CD4-positive, alpha-beta T cell treated with Interleukin-15 for 4 hours (primary cell): ENCODE measurements at places on chromosomes 13 and 19.

GRCh38 chr13:80462037-80462436 lies 121.1 kb upstream of the SPRY2 start:
- no peak for DNase-seq

DNA sequence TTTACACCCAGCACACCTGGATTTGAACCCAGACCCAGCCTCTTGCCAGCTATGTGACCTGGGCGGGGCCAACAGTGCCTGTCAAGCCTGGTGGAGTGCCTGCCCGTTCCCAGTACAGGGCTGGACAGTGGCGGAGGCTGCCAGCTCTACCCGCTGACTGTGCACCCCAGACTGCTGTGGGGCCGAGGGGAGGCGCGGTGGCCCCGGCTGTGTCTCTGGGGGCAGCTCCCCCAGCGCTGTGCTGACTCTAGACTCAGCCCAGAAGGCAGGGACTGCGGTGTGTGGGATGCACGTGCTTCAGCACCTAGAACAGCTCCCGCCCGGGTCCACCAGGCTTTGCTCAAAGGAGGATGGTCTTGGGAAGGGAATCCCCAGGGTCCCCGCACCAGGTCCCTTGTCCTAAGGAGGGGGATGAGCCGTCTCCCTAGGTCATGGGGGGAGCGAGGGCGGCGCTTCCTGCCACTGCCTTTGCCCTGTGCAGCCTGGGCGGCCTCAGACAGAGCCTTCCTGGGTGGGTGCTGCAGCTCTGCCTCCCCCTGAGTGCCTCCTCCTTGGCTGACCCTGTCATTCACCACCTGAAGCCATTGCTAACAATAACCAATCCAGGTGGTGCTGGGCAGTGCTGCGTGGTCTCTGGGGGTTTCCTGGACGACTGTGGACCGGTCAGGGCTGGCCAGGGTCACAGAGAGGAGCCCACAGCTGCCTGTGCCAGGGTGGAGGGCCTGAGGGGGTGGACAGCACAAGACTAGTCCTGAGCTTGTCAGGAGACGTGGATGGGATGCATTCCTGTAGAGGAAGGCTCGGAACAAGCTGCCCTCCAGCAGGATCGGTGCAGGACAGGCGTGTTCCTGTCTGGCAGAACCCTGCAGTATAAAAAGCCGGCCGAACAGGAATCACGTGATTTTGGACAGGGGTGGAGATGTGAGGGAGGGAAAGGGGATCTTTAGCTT lies 18.6 kb downstream of the TMEM255B start:
- DNase-seq = no peak

GRCh38 chr13:47178090-47178950 lies 281.5 kb upstream of the HTR2A start:
- DNase-seq = no peak

GRCh38 chr19:16612636-16613035 lies 15.4 kb downstream of the MED26 start:
- DNase-seq = no peak

- DNase-seq = no peak
Observed at GRCh38 chr19:7194566-7194965, 99.6 kb downstream of the INSR start.

DNA sequence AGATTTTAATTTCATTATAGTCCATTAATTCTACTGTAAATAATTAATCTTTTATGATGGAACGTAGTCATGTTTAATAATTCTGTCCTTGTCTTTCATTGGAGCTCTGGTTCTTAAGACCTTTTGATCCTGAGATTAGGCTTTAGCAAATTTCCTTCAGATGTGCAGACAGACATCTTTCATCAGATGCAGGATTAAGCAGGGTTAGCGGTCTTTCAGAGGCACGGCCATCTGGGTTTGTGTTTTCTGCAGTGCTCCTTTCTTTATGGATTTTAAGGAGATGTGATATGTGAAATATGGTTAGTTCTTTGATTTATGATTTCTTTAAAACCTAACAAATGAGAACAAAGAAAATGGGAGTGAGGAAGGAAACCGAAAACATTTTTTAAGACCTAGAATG lies 643.9 kb upstream of the SGCG start:
- no peak for DNase-seq

GRCh38 chr13:65460136-65460535 lies 1770.0 kb downstream of the PCDH9 start:
- DNase-seq = no peak

- DNase-seq = no peak
Observed at GRCh38 chr13:71874458-71874857, 7.5 kb upstream of the DACH1 start.

DNA sequence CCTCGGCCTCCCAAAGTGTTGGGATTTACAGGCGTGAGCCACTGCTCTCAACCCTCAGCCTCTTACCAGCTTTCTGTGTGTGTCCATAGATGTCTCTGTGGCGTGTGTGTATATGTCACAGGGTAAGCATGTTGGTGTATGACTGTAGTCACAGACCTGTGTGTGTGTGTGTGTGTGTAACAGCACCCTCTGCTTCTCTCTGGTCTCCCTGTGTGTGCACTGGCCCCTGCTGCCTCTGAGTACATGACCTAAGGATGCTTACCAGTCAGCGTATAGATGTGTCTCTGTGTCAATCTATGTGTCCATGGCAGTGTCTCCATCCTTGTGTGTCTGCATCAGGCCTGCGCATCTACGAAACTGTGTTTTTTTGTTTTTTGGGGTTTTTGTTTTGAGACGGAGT lies 5.6 kb downstream of the AXL start:
- DNase-seq = no peak

DNA sequence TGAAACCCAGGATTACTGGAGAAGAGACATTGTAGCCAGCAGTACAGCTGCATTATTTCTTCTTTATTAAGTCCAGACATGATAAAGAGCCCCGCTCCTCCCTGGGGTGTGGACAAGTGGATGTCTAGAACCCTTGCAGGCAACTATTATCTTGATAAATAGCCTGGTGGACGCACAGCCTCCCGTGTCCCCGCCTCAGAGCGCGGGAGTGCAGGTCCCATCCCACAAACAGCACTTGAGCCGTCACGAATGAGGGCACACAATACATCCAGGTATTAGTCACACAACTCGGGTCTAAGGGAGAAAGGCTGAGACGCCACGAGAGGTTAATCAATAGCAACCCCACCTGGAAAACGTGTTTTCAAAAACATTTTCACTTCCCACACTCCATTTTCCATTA lies 213.2 kb upstream of the SOX1 start:
- DNase-seq = no peak

- no peak for DNase-seq
Observed at GRCh38 chr13:22018076-22018835, 347.4 kb downstream of the FGF9 start.

- peak; percentile 17 for DNase-seq
Observed at GRCh38 chr13:94419304-94419924, 60.1 kb downstream of the DCT start.

- no peak for DNase-seq
Observed at GRCh38 chr19:15897026-15897737, 692 bp downstream of the CYP4F2 start.

DNA sequence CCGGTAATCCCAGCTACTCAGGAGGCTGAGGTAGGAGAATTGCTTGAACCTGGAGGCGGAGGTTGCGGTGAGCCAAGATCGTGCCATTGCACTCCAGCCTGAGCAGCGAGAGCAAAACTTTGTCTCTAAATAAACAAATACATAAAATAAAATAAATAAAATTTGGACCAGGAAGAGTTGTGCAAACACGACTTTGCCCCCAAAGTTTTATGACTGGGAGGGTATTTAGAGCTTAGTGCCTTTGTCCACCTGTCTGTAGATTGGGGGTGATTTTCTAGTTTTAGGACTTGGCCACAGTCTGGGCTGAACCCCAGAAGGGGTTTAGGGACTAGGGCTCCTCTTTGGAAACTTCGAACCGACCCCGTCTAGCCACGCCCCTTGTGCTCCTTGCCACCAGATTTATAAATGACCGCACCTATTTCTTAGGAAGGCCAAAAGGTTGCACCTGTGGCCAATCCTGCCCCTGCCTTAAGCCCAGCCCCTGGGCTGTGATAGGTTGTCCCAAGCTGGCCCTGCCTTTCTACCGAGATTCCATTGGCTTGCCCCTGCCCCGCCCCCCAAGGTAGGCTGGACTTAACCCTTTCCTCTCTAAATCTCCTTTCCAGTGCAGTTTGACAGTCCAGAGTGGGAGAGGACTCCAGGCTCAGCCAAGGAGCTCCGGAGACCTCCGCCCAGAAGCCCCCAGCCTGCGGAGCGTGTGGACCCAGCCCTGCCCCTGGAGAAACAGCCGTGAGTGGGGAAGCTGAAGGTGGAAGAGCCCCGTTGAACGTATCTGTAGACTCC lies 5.3 kb downstream of the SHD start:
- no peak for DNase-seq

- DNase-seq = no peak
Observed at GRCh38 chr19:43574424-43575155, 737 bp downstream of the XRCC1 start.

- DNase-seq = no peak
Observed at GRCh38 chr13:36074659-36075058, 56.5 kb downstream of the DCLK1 start.

- no peak for DNase-seq
Observed at GRCh38 chr19:12521996-12522395, 29.3 kb downstream of the ZNF564 start.

GRCh38 chr19:5536337-5536894 lies 31.3 kb downstream of the TINCR start:
- no peak for DNase-seq

GRCh38 chr13:102847272-102848234 lies 1.7 kb downstream of the ERCC5 start:
- peak; percentile 34 for DNase-seq

- DNase-seq = no peak
Observed at GRCh38 chr13:94859278-94859691, 146.9 kb upstream of the SOX21 start.

GRCh38 chr19:55158848-55159749 lies 1.6 kb upstream of the TNNI3 start:
- DNase-seq = no peak

GRCh38 chr19:39402346-39403300 lies 4.0 kb upstream of the ZFP36 start:
- peak; percentile 79 for DNase-seq

- no peak for DNase-seq
Observed at GRCh38 chr13:112857914-112858490, 111.0 kb upstream of the MCF2L start.

GRCh38 chr19:7410946-7411345 lies 62.2 kb downstream of the ARHGEF18 start:
- no peak for DNase-seq

GRCh38 chr13:27018882-27019281 lies 152.7 kb downstream of the USP12 start:
- no peak for DNase-seq

GRCh38 chr19:16113727-16114126 lies 2.0 kb downstream of the RAB8A start:
- DNase-seq = no peak

GRCh38 chr13:42474954-42475353 lies 99.0 kb upstream of the TNFSF11 start:
- no peak for DNase-seq

- DNase-seq = no peak
Observed at GRCh38 chr19:5635427-5635826, 12.5 kb downstream of the SAFB start.

DNA sequence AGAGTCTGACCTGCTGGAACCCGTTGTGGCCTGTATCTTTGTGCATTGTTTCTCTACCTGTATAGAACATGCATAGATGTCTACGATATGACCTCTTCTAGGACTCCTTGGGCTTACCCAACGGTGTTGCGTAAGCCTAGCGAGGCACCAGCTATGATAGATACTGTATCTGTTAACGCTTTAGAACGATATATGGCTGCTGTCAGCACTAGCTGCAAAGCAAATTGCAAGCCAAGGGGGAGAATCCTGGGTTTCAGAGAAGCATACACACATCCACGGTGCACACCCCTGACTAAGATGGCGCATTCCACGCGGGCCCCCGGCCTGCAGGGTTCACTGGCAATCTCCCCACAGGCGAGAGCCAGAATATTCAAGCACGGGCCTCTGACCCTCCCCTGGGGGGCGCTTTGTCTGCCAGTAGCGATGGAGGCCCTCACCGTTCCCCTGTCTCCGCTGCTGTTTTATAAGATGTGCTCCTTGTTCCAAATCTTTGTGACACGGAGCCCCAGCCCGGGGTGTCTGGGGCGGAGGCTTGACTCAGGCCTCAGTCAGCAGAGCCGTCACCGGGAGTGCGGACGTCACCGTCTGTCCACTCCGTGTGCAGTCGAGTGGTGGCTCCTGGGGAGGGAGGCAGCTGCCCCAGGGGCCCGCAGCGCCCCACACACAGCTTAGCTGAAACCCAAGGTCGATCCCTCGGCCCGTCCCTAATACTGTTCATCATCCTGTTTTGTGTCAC lies 12.9 kb upstream of the RPS15 start:
- no peak for DNase-seq

GRCh38 chr13:49444524-49445395 lies 686 bp downstream of the SETDB2 start:
- peak; percentile 67 for DNase-seq

- DNase-seq = no peak
Observed at GRCh38 chr13:38440666-38441065, 91.0 kb downstream of the UFM1 start.

GRCh38 chr13:39527961-39528660 lies 74.9 kb downstream of the LHFPL6 start:
- no peak for DNase-seq

- DNase-seq = no peak
Observed at GRCh38 chr13:113170511-113170910, 12.1 kb downstream of the PROZ start.

- DNase-seq = peak; percentile 95
Observed at GRCh38 chr13:114128624-114129522, 3.5 kb downstream of the RASA3 start.

- no peak for DNase-seq
Observed at GRCh38 chr19:29372461-29372860, 153.3 kb upstream of the VSTM2B start.

DNA sequence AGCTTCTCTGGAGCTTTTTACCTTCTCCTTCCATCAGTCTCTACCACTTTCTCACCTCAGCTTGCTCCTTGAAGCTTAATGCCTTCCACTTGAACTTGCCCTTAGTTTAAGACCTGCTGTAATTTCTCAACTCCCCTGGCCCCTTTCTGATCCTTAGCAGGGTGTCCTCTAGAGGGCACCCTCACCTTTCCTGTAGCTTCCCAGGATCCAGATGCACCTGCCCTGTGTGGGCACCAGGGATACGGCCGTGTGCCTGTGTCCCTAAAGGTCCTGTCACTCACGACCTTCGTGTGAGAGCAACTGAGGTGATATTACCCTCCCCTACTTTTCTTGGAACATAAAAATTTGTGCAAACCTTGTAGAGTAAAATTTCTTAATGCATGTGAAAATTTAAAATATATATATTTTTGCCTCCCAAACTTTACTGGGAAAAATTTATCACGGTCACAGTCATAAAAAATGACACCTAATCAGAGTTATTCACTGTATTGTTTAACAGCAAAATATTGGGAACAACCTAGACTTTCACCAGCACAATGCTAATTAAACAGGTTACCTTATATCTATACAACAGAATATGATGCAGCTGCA lies 46.4 kb downstream of the PSG3 start:
- no peak for DNase-seq

DNA sequence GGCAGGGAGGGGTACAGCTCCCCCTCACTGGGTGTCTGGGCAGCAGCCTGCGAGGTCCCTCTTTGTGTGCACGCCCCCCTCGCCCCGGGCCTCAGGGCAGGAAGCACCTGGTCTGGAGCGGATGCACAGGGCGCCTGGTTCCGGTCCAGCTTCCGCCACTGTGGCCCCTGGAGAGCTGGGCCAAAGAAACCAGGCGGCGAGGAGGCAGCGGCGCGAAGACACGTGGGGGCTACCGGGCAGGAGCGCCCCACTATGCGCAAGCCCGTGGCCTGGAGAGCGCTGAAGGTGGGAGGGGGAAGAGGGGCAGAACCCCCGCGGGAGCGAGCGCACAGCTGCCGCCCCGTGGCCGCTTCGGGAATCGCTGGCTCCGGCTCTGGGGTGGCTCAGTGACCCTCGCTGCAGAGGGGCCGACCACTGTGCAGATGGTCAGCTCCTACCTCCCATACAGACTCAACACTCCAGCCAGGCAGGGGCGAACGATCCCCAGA lies 1.7 kb upstream of the LYL1 start:
- peak; percentile 59 for DNase-seq
